ENCODE measurements at places on chromosomes 6 and 20.

GRCh38 chr20:1734269-1734858 lies 76.8 kb upstream of the SIRPG start:
- no peak for DNase-seq

DNA sequence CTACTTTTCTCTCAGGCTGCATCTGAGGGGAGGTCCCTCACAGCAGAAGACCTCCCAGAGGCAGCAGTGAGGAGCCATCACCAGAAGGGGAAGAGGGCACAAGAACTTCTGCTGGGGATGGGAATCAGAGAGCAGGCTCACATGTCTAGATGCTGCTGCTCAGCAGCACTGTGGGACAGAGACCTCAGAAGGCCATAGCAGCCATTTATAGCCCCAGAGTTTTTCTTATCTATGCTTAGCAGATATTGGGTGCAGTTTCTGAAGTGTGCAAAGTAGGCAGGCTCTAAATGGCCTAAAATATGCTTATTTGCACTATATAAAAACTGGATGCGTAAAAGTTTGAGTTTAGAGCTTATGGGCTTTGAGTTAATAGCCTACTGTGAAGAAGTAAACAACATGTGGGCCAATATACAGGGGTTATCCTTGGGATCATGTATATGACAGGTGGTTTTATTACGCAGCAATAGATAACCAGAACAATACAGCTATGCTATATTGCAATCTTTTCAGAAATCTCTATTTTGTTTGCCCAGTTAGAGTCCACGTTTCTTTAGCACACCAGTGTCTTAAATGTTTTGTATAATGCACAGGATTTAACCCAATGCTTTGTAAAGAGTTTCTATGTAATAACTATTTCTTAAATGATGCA lies 60.2 kb upstream of the TMEM244 start:
- no peak for DNase-seq

DNA sequence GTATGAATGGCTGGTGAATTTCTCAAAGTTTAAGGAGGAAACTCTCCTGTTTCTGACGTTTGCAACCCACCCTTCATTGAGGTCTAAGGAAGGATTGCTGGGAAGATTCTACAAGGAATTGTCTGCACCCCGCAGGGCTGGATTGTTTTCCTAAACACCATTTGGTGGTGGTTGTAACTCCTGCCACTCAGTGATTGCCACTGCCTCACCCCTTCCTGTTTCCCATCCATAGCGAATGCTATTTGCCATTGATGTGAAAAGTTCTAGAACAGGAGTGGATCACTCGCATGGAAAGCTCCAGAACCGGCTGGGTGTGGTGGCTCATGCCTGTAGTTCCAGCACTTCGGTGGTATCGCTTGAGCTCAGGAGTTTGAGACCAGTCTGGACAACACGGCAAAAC lies 8.7 kb upstream of the DSP start:
- no peak for DNase-seq

- no peak for DNase-seq
Measured at GRCh38 chr6:116152620-116153019, 26.7 kb upstream of the COL10A1 start.

DNA sequence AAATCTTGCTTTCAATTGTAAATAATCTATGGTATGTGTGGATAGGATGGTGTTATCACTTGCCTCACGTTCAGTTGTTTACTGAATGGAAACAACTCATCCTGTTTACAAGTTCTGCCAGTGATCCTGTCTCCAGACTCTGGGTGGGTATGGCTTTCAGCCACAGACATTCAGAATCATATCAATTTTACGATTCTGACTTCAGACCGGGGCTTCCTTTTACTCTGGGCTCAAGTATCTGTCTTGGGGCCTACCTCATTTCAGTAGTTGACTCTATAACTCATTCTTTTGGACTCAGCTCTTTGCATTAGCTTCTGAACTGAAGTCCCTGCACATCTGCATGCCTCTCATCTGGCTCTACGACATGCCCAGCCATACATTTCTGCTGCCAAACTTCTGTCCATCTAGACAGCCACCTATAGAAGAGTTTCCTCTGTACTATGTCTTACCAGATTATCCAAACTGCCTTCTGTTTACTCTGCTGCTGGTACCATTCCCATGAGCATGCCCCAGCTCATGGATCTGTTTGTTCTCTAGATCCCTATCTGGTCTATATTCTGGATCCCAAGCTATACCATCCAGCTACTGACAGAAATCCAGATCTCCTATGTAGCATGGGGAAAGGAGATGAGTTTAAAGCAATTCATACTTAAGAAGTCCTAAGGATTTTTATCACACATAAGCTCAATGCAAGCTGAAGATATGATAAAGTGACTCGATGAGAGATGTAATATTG lies 34.3 kb downstream of the FYN start:
- no peak for DNase-seq

GRCh38 chr6:29964518-29964886 lies 22.2 kb downstream of the HLA-A start:
- DNase-seq, result no peak

- DNase-seq, result no peak
Measured at GRCh38 chr20:60132162-60132826, 174.1 kb downstream of the CDH26 start.

- DNase-seq, result no peak
Measured at GRCh38 chr6:68633972-68634725, 933 bp upstream of the ADGRB3 start.

- no peak for DNase-seq
Measured at GRCh38 chr20:38134427-38135270, 30.4 kb downstream of the TGM2 start.

All from femur (tissue), 1 donor.